ENCODE measurements at places on chromosomes 7 and 10.
A peak's percentile ranks its signal among the peaks of the same experiment; 100 is the strongest.

DNA sequence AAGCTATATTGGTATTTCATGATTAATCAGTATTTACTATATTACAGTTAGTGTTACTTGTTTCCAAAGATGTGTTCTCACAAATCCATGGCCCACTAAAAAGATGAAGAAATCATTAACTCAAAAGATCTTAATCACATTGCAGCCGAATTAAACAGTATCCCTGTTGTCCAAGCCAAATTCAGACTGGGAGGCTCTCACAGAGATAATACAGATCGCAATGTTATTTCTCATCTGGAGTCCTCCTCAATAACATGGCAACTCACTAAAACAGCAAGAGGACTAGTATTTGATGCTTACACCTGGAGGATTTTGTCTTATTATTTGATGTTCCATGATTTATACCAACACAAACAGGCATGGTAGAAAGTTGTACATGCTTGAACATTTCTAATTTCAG, 23.4 kb downstream of the CYP51A1 start:
- no peaks in the 10 kb centered on the region for H3K4me1 ChIP-seq
- no peaks in the 10 kb centered on the region for H3K27me3 ChIP-seq
- peaks cover 16% of the 10 kb centered on the region for H3K36me3 ChIP-seq
- no peak overlapping the region for H3K27ac ChIP-seq
- no peak overlapping the region for H3K4me3 ChIP-seq
- no peak for DNase-seq

- H3K27me3 ChIP-seq: peaks cover 20% of the 10 kb centered on the region
- peaks cover 4% of the 10 kb centered on the region for H3K4me1 ChIP-seq
- no peak for DNase-seq
- peaks cover 2% of the 10 kb centered on the region for H3K36me3 ChIP-seq
Measured at GRCh38 chr10:96272316-96273280, 1.2 kb upstream of the BLNK start.

DNA sequence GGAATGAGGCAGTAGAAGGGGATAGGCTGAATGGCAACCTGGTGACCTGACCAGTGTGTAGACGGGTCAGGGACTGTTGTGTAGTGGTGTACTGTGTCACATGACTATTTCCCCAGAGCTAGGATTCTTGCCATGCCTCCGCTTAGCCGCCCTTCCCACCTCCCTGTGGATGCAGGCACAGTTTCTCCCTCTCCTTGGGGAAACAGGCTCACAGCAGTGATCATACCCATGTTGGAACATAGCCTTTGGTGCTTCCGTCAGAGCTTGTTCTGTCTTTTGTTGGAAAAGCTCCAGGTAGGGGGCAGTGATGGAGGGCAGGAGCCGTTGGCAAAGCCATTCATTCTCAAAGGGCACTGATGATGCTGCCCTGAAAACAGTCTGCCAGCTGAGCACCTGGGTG, 44.3 kb downstream of the OGDH start:
- DNase-seq: no peak
- peaks cover 11% of the 10 kb centered on the region for H3K36me3 ChIP-seq
- H3K27ac ChIP-seq: peak overlapping the region; percentile 74
- H3K4me1 ChIP-seq: peaks cover 6% of the 10 kb centered on the region
- H3K4me3 ChIP-seq: no peak overlapping the region
- no peaks in the 10 kb centered on the region for H3K27me3 ChIP-seq

- H3K4me1 ChIP-seq: no peaks in the 10 kb centered on the region
- H3K4me3 ChIP-seq: no peak overlapping the region
- H3K27ac ChIP-seq: no peak overlapping the region
- H3K36me3 ChIP-seq: peaks cover 8% of the 10 kb centered on the region
- no peak for DNase-seq
Measured at GRCh38 chr7:137592232-137592896, 248.8 kb upstream of the PTN start.

DNA sequence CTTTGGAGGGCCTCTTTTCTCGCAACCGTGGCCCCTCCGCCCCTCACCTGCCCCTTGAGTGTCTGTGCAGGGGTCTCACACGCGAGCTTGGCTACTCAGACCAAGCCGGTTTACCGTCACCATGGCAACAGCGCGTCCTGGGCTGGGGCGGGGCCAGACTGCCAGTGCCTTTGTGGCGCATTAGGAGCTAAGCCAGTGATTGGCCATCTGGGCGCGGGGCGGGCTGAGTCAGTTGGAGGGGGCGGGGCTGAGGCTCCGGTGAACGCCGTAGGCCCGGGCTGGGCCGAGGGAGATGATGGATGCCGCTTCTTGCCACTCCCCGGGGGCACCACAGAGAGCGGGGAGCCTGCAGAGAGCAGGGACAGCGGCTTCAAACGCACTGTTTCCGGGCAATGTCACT, 48.7 kb upstream of the FXYD4 start:
- peak; percentile 91 for DNase-seq
- H3K4me1 ChIP-seq: peaks cover 10% of the 10 kb centered on the region
- peak overlapping the region; percentile 62 for H3K4me3 ChIP-seq
- no peak overlapping the region for H3K27ac ChIP-seq
- no peaks in the 10 kb centered on the region for H3K36me3 ChIP-seq
- H3K27me3 ChIP-seq: peaks cover 18% of the 10 kb centered on the region

DNA sequence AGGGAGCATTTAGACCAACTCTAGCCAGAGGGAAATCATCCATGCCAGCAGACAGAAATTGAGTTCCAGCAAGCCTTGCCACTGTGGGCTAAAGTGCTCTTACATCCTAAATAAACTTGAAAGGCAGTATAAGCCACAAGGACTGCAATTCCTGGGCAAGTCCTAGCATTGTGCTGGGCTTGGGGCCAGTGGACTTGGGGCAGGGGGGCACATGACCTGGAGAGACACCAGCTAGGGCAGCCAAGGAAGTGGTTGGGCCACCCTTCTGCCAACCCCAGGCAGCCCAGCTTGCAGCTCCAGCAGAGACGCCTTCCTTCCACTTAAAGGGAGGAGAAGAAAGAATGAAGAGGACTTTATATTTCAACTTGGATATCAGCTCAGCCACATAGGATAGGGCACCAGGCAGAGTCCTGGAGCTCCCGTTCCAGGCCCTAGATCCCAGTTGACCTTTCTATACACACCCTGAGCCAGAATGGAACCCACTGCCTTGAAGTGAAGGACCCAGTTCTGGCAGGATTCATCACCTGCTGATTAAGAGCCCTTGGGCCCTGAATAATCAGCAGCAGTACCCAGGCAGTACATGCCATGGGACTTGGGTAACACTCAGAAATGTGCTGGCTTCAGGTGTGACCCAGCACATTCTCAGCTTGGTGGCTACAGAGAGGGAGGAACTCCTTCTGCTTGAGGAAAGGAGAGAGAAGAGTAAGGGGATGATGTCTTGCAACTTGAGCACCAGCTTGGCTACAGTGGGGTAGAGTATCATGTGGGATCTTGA, 153.0 kb downstream of the GNAI1 start:
- H3K36me3 ChIP-seq: peaks cover 3% of the 10 kb centered on the region
- H3K27ac ChIP-seq: no peak overlapping the region
- H3K4me3 ChIP-seq: no peak overlapping the region
- H3K4me1 ChIP-seq: peaks cover 16% of the 10 kb centered on the region
- no peaks in the 10 kb centered on the region for H3K27me3 ChIP-seq

DNA sequence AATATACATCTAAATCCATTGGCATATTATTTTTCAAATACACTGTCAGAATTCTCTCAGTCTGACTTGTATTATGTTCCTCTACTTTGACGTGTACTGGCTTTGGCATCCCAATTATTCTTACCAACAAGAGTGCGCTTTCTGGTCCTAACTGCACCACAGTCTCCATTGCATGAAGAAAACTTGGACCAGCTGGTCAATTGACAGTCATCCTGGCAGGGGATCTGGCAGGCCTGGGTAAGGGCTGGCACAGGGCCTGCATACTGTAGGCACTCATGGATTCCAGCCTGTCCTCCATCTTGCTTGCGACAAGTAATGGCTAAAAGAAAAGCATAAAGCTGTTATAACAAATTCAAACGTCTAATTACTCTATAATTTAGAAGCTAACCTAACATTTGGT, 384.9 kb downstream of the THSD7A start:
- peaks cover 4% of the 10 kb centered on the region for H3K4me1 ChIP-seq
- no peak overlapping the region for H3K27ac ChIP-seq

DNA sequence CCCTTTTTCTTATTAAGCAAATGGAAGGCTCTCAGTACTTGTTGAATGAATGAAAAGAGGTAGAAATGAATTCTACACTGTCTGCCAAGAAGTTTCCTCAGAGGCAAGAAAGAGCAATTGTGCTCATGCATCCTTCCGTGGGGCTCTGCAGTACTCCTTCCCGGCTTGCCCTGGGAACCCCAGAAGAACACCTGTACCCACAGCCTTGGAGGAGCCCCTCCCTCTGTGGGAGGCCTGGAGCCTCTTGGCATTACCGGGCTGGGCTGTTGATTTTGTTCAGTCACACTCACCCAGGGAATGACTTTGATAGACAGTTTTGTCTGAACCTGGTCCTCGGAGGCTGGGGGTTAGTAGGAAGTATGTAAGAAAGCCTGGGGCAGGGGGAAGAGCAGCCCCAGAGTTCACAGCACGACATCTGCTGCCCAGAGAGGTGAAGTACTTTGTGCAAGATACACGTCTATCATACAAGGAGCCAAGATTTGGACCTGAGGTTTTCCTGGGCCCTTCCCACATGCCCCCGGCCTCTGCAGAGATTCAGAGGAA, 134.8 kb upstream of the GDF10 start:
- H3K36me3 ChIP-seq: no peaks in the 10 kb centered on the region
- H3K27me3 ChIP-seq: no peaks in the 10 kb centered on the region
- peak overlapping the region; percentile 55 for H3K4me3 ChIP-seq
- DNase-seq: no peak
- peaks cover 36% of the 10 kb centered on the region for H3K4me1 ChIP-seq
- peak overlapping the region; percentile 87 for H3K27ac ChIP-seq

- no peak overlapping the region for H3K4me3 ChIP-seq
- peaks cover 14% of the 10 kb centered on the region for H3K4me1 ChIP-seq
- H3K27me3 ChIP-seq: peaks cover 10% of the 10 kb centered on the region
- H3K36me3 ChIP-seq: no peaks in the 10 kb centered on the region
Measured at GRCh38 chr7:112511451-112512202, 30.8 kb downstream of the LSMEM1 start.

- H3K4me3 ChIP-seq: no peak overlapping the region
- DNase-seq: no peak
- peaks cover 6% of the 10 kb centered on the region for H3K4me1 ChIP-seq
- H3K36me3 ChIP-seq: peaks cover 1% of the 10 kb centered on the region
Measured at GRCh38 chr7:40244226-40244625, 109.4 kb downstream of the SUGCT start.

- DNase-seq: no peak
- H3K36me3 ChIP-seq: no peaks in the 10 kb centered on the region
- H3K27me3 ChIP-seq: peaks cover 24% of the 10 kb centered on the region
- no peak overlapping the region for H3K27ac ChIP-seq
- no peak overlapping the region for H3K4me3 ChIP-seq
- no peaks in the 10 kb centered on the region for H3K4me1 ChIP-seq
Measured at GRCh38 chr10:71755179-71755879, 18.0 kb downstream of the VSIR start.

DNA sequence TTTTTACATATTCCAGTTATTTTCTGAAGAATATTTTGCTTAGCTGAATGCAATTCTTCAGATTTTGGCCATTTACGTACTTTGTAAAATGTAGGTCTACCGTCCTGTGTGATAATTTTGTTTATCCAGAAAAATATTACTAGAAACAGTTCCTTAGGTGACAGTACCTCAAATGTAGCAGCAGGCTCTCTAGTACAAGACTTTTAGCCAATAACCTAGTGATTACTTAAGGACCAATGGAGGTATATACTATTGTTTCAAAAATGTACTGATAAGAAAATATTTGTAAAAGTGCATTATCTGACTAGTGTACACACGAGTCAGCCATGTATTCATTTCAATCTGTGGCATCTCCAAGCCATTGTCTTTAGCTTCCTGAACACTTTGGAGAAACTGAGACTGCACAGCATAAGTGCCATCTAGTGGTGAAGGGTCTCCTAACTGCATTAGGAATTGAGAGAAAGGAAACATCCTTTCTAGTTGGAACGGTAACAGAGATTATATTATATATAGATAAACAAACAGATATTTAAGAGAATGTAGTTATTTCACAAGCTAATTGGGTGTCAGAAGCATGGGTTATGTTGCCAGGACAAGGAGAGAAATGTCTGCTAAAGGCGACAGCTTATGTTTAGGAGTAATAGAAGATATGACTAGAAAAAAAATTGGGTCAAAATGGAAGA, 23.7 kb downstream of the RTKN2 start:
- no peaks in the 10 kb centered on the region for H3K36me3 ChIP-seq
- no peak overlapping the region for H3K4me3 ChIP-seq
- H3K4me1 ChIP-seq: peaks cover 44% of the 10 kb centered on the region
- peak overlapping the region; percentile 23 for H3K27ac ChIP-seq
- H3K27me3 ChIP-seq: no peaks in the 10 kb centered on the region

GRCh38 chr7:20393616-20394015, 62.9 kb downstream of the ITGB8 start:
- H3K27me3 ChIP-seq: no peaks in the 10 kb centered on the region
- no peak overlapping the region for H3K27ac ChIP-seq
- H3K4me3 ChIP-seq: no peak overlapping the region
- H3K4me1 ChIP-seq: peaks cover 6% of the 10 kb centered on the region

- H3K36me3 ChIP-seq: no peaks in the 10 kb centered on the region
- H3K27me3 ChIP-seq: no peaks in the 10 kb centered on the region
- H3K4me1 ChIP-seq: peaks cover 4% of the 10 kb centered on the region
- no peak overlapping the region for H3K27ac ChIP-seq
- no peak for DNase-seq
Measured at GRCh38 chr7:39509436-39509835, 56.8 kb upstream of the YAE1 start.

GRCh38 chr7:155427411-155428038, 30.4 kb upstream of the EN2 start:
- no peak overlapping the region for H3K4me3 ChIP-seq
- H3K27ac ChIP-seq: no peak overlapping the region
- no peaks in the 10 kb centered on the region for H3K4me1 ChIP-seq

- H3K36me3 ChIP-seq: peaks cover 29% of the 10 kb centered on the region
- H3K4me3 ChIP-seq: no peak overlapping the region
- no peaks in the 10 kb centered on the region for H3K27me3 ChIP-seq
- peaks cover 9% of the 10 kb centered on the region for H3K4me1 ChIP-seq
- H3K27ac ChIP-seq: no peak overlapping the region
- no peak for DNase-seq
Measured at GRCh38 chr7:127702938-127703337, 50.9 kb downstream of the SND1 start.

DNA sequence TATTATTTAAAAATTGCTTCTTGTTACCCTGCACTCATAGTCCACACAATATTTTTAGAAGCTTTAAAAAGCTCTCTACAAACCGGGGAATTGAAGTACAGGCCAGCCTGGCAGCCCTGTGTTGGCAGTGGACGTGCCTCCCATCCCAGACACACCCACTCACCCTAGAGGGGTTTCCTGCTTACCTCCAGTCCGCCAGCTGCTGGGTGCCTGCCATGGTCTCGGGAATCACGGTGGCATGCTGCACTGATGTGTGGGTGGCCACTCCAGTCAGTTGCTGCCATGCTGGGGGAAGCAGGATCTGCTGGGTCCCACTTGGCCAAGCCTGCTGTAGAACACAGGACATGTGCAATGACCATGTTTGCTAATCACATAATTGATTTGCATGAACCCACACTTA, 80.4 kb downstream of the CLEC2L start:
- peaks cover 30% of the 10 kb centered on the region for H3K36me3 ChIP-seq
- no peak overlapping the region for H3K27ac ChIP-seq
- no peaks in the 10 kb centered on the region for H3K27me3 ChIP-seq
- H3K4me1 ChIP-seq: peaks cover 7% of the 10 kb centered on the region
- H3K4me3 ChIP-seq: no peak overlapping the region

GRCh38 chr7:55343860-55344606, 21.1 kb upstream of the LANCL2 start:
- no peak overlapping the region for H3K27ac ChIP-seq
- DNase-seq: no peak
- peaks cover 10% of the 10 kb centered on the region for H3K4me1 ChIP-seq
- H3K36me3 ChIP-seq: no peaks in the 10 kb centered on the region
- no peaks in the 10 kb centered on the region for H3K27me3 ChIP-seq
